ENCODE measurements at places on chromosomes 6 and 20. TPM values are rescaled to one million over a fixed set of nuclear protein-coding genes. Genes with fewer than 3 reads are reported as not detected.

The E2F3 gene
- total RNA-seq: 17.5 TPM

- H3K4me1 ChIP-seq: peaks cover 6% of the 10 kb centered on the region
- H3K27ac ChIP-seq: no peak overlapping the region
Measured at GRCh38 chr6:163369628-163370365, 44.7 kb upstream of the QKI start.

DNA sequence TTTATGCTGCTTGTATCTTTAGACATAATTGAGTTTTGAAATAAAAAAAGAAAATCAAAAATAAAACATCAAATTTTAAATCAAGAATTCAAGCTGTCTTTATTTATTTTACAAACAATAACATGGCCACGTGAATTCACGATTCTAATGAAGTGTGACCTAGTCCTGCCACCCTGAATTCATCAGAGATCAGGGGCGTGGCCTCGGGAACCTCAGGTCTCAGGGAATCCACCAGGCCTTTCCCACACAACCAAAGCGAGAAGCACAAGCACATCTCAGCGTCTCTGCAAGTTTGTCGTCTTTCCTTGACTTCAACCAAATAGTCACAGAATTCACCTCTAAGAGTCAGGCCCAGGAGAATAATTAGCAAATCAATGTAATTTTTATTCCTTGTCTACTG lies 107.9 kb downstream of the DACT2 start:
- no peak overlapping the region for H3K4me3 ChIP-seq
- H3K4me1 ChIP-seq: no peaks in the 10 kb centered on the region
- no peaks in the 10 kb centered on the region for H3K36me3 ChIP-seq

GRCh38 chr6:166023273-166023989 lies 144.2 kb downstream of the TBXT start:
- H3K4me3 ChIP-seq: no peak overlapping the region
- H3K27me3 ChIP-seq: no peaks in the 10 kb centered on the region
- no peak for DNase-seq
- H3K27ac ChIP-seq: no peak overlapping the region
- no peaks in the 10 kb centered on the region for H3K36me3 ChIP-seq
- no peaks in the 10 kb centered on the region for H3K4me1 ChIP-seq

- DNase-seq: no peak
- no peak overlapping the region for H3K4me3 ChIP-seq
- no peaks in the 10 kb centered on the region for H3K4me1 ChIP-seq
- no peaks in the 10 kb centered on the region for H3K27me3 ChIP-seq
Measured at GRCh38 chr20:13543783-13544182, 94.9 kb downstream of the TASP1 start.

- H3K4me1 ChIP-seq: no peaks in the 10 kb centered on the region
- no peak for DNase-seq
- peaks cover 3% of the 10 kb centered on the region for H3K27me3 ChIP-seq
- no peaks in the 10 kb centered on the region for H3K36me3 ChIP-seq
Measured at GRCh38 chr20:14220986-14221385, 116.4 kb downstream of the FLRT3 start.

DNA sequence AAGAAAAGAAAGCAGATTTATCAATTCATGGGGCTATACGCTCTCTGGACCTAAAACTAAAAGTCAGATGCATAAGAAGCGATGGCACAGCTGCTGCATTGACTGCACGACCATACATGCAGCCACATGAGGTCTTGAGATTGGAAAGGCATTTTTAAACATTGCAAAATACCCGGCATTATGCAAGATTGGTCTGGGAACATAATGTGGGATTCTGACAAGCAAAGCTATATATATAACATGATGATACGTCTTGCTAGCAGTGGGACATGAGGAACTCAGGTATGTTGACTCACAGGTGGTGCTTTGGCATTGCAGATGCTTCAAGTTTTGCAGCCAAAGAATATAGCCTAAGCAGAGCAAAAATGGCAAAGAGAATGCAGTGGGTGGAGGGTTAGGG lies 55.1 kb downstream of the SAMD3 start:
- DNase-seq: no peak
- peaks cover 19% of the 10 kb centered on the region for H3K36me3 ChIP-seq
- H3K4me1 ChIP-seq: no peaks in the 10 kb centered on the region
- no peak overlapping the region for H3K4me3 ChIP-seq
- no peaks in the 10 kb centered on the region for H3K27me3 ChIP-seq
- no peak overlapping the region for H3K27ac ChIP-seq

DNA sequence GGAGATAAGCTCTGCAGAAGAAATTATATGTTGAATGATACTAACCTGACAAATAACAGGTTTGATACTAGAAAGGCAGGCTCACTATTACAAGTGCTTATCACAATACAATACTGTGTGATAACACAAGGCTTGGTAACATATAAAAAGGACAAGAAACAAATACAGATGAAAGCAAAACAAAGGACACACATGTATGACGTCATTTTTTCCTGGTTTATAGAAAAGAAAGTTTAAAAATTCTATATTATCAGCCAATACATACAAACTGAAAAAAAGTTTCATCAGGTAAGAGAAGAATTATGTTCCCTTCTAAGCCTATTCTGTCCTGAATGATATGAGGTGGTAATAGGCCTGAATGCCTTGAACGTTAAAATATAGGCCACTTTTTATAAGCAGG lies 32.3 kb upstream of the MCM9 start:
- H3K4me3 ChIP-seq: no peak overlapping the region
- no peaks in the 10 kb centered on the region for H3K36me3 ChIP-seq
- no peak for DNase-seq
- H3K27me3 ChIP-seq: no peaks in the 10 kb centered on the region
- H3K27ac ChIP-seq: no peak overlapping the region

- H3K4me3 ChIP-seq: no peak overlapping the region
- peaks cover 10% of the 10 kb centered on the region for H3K4me1 ChIP-seq
- no peaks in the 10 kb centered on the region for H3K36me3 ChIP-seq
- no peak overlapping the region for H3K27ac ChIP-seq
- H3K27me3 ChIP-seq: no peaks in the 10 kb centered on the region
- no peak for DNase-seq
Measured at GRCh38 chr6:106488494-106489370, 128.2 kb downstream of the CRYBG1 start.

DNA sequence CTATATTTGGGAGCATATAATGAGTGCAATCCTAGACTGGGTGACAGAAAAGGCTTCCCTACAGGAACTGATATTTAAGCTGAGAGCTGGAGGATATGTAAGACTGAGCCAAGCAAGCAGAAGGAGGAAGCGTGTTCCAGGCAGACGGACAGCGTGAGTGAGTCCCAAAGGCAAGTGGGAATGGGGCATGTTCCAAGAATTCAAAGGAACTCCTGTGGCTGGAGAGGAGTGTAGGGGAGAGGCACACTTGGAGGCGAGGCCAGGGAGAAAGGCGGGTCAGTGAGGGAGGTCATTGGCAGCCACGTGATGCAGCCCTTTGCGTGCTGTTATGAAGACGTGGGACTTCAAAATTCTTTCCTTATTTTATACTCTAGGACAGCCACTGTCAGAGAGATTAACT lies 27.9 kb upstream of the SGK1 start:
- H3K36me3 ChIP-seq: no peaks in the 10 kb centered on the region
- no peak for DNase-seq

DNA sequence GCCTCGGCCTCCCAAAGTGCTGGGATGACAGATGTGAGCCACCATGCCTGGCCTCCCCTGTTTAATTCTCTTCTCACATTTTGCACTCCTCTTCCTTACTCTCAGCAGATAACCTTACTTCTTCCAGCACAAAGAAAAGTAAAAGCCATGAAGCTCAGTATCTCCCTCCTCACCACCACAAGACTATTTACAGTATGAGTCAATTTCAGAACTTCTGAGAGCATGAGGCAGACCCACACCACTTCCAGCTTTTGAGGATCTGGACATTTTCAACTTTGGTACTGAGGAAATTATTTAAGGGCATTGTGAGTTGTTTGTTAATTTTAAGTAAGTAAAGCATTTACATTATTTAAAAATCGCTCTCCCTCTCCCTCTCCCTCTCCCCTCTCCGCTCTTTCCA lies 8.0 kb upstream of the SNX3 start:
- no peaks in the 10 kb centered on the region for H3K27me3 ChIP-seq
- H3K27ac ChIP-seq: no peak overlapping the region
- no peaks in the 10 kb centered on the region for H3K36me3 ChIP-seq
- no peak overlapping the region for H3K4me3 ChIP-seq
